ENCODE measurements at places on chromosomes 1 and 21.

- no peak for DNase-seq
Measured at GRCh38 chr21:42287193-42288083, 27.8 kb downstream of the TFF3 start.

DNA sequence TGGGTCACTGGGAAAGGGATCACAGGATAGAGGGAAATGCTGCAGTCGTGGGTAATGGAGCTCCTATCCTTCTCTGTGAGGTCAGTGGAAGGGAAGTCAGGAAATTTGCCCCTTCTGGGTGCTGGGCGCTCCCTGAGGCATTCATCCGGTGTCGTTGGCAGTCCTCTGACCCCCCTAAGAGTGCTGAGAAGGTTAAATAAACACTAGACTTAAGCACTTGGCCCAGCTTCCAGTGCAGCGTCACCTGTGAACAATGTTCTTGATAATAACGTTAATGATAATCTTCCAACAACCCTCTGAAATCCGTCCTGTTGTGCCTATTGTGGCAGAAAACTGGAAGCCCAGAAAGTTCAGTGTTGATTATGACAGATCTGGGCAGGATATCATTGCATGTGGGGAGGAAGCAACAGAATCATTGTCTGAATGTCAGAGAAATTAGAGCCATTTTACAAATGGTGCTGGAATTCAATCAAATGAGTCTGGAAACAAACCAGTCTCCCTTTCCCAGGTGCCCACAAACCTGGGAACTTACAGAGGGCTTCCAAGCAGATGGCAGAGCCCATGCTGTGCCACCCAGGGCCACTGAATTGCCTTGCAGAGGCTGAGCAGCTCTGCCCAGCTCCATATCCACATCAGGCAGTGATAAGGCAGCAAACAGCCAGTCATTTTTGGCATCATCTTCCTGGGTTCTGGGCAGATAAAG lies 216.8 kb downstream of the KAZN start:
- DNase-seq, result no peak

DNA sequence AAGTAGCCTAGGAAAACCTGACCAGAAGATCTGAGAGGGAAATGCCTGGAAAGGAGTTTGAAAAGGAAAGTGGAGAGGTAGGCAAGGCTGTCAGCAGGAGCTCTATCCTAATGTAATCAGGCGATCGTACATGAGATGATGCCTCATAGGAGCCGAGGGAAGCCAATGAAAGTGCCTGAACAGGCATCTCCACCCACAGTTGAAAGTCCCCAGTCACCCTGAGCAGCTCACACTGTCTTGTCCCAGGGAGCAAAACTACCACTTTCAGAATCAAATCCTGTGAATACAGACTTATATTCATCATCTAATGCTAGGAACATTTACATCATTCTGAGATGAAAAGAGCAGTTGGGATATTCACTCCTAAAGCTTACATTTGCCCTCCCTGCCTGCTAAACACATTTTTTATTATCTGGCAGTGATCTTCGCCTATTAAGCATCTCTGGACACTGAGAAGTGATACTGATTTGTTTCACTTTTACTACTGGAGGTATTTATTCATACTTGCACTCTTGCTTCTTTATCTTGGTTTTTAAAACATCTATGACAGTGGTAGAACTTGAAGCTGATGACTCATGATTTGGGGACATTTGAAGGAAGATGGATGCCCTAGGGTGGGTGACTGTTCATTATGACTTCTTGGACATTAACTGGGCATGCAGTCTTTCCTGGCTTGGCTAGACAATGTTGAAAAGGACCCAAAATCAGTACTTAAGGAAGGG lies 221.6 kb downstream of the SEC16B start:
- no peak for DNase-seq

GRCh38 chr1:245978915-245979314 lies 528.2 kb downstream of the SMYD3 start:
- DNase-seq, result no peak

GRCh38 chr1:68213843-68214242 lies 18.5 kb downstream of the WLS start:
- no peak for DNase-seq

DNA sequence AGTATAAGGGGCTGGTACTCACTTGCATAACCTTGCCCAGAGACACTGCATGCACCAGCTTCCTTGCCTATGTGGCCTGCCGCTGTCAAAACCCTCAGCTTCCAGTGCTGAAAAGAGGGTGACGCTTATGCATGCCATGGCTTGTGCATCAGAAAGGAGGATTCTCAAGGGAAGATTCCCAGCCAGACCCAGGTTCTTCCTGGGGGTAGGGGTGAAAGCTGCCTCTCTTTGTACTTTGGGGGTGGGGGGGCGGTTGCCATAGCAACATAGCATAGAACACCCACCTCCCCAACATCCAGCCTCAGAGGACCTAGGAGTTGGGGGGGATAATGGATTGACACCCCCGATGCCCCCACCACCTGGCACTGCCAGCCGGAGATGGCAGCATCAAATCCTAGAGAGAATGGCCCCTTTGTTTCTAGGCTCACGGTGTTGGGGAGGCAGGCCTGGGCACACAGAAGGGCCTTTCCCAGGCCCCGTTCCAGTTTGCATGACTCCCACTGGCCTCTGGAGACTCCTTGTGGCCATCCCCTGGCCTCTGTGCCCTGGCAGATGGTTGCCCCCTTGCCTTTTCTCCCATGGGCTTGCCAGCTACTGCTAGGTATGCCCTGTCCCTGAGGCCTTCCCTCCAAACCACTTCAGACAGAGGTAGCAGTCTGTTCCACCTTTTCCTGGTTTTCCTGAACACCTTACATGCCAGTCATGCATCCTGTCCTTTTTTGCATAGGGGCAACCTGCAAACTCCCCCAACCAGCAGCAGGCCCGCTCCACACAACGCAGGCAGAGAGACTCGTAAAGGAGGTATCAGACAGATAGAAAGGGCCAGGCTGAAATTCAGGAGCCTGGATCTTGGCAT lies 44.6 kb downstream of the RHBG start:
- no peak for DNase-seq

All from effector CD4-positive, alpha-beta T cell (primary cell).